ENCODE measurements at places on chromosomes 6 and 20. TPM values are rescaled to one million over a fixed set of nuclear protein-coding genes. Genes with fewer than 3 reads are reported as not detected.

The NR2E1 gene
- total RNA-seq: not detected

The CFAP206 gene
- 0.13 TPM for total RNA-seq

The UTRN gene
- 675 TPM for total RNA-seq

The RIPPLY2 gene
- total RNA-seq: 0.51 TPM

The NKAIN2 gene
- not detected for total RNA-seq

The CD24 gene
- 0.38 TPM for total RNA-seq

The SAMD10 gene
- 5.9 TPM for total RNA-seq

The TBXT gene
- not detected for total RNA-seq

The PRND gene
- total RNA-seq: 1.9 TPM

The ENPP3 gene
- total RNA-seq: 0.51 TPM

The PRSS35 gene
- total RNA-seq: not detected

The RBBP8NL gene
- total RNA-seq: not detected

The CRISP3 gene
- total RNA-seq: not detected

The PXDC1 gene
- 71.8 TPM for total RNA-seq

The CCN5 gene
- not detected for total RNA-seq

The PPDPF gene
- total RNA-seq: 36.2 TPM

The FRK gene
- total RNA-seq: 0.13 TPM
